Islet precursor cell (in vitro differentiated cells): ENCODE measurements at places on chromosomes 2 and 18.
A peak's percentile ranks its signal among the peaks of the same experiment; 100 is the strongest.

DNA sequence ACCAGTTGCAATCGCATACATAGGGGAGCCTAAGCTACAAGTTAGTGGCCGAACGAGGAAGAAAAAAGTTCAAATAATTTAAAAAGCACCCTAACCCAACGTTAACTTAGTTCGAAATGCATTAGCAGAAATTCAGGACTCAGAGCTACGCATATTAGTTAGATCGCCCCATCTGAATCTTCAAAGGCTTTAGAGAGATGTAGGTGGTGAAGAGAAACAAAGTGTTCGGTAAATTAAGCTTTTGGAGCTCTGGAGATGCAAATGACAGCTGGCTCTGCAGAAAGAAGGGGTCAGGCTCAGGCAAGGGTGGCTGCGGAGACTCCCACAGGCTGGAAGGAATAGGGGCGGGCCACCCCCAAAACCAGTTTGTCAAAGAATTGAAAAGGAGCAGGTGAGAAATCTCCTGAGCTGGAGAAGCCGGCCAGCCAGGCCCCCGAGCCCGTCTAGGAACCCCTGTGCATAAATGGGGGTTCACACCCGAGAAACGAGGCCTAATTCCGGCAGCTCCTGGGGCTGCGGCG, 621 bp downstream of the TXNL1 start:
- peak; percentile 52 for DNase-seq

DNA sequence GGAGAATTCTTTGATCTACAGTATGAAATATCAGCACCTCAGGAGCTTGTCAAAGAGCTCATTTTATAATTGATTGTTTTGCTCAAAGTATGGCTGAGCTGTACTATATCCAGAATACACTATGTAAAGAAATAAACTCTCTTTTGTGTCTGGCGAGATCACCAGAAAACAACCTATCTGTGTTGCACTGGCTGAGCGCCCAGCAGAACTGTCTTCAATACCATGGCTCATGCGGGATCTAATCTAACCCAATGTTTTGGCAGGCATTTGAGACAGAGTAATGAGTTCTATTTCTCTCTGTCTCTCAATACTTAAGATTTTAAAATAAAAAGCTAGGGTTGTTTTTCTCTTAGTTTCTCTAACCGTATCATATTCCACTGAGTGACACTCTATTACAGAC, 192.4 kb downstream of the L3MBTL4 start:
- DNase-seq = no peak

DNA sequence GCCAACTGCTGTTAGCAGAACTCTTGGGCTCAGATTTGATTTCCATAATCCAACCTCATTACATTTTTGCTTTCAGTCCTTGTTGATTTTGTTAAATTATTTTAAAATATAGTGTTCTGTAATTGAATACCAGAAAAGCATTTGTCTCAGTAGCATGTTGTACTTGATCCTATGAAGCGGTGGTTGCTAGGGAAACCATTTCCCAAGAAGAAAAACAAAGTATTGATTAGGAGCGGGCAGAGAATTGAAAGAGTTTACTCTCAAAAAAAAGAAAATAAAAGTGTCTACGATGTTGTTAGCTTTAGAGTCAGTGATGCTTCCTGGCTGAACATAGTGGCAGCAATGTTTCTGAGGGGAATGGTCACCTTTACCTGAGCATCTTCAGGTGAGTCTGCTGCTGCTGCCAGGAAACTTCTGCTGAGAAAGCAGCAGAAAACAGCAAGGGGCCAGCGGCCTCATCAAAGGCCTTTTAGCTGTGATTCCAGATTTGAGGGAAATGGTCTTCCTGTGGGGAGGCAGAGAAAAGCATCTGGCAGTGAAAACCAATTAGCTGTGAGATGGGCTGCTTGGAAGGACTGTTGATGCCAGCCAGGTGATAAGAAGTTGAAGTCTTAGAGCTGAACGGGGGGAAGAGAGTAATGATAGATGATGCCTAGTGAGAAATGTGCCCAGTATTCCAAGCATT, 37.1 kb downstream of the CRIM1 start:
- DNase-seq = peak; percentile 92

DNA sequence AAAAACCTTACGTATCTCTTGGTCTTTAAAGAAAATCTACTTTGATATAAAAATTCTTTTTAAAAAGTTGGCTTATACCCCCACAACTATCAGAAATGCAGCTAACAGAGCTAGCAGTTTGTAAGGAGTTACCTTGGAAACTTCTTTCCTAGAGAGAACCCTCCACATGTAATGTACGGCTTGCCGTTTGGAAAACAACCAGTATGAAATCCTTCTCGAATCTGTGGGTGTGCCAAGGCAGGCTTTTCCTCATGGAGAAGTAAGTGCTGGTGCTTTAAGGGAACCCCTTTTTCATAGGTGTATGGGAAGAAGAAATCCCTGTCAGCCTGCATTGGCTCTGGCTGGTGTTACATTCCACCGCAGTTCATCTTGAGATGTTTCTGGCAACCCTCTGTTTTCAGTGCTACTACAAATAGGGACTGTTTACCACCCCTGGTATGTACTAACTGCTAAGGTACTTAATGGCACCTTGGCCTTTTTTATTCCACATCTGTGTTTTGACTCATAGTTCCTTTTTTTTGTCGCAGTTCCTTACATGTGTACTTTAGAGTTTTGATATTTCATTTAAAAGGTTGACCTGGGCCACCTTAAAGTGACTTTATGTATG, 248.4 kb downstream of the FHOD3 start:
- DNase-seq = no peak

- DNase-seq = no peak
Measured at GRCh38 chr2:107745100-107745499, 81.6 kb upstream of the RGPD4 start.

DNA sequence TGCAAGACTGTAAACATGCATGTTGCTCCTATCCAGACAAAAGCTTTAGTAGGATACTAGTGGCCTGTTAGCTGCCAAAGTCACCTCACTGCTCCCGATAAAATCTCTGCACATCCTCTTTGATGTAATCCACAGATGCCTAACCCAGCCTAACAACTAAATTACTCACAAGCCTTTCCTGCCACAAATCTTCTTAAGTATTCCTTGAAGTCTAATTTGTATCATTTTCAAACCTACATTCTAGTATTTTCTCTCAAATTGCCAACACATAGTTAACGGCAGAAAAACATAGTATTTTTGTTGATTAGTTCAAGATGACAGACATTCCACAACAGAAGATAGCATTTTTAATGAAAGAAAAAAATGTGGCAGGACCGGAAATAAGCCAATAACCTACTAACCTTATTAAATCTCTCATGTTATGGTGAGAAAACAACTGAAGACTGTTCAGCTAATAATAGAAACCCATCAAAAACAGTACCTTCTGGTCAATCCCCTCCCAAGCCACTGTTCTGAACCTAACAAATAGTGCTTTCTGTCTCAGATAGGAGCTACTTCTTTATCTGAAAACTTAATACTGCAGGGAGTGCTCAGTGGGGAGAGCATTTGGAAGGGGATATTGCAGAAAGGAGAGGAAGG, at the start of gene MPP4:
Gene MPP4, minus strand, starts transcription at position 57 of the 639 bp plus-strand sequence. CDS start 4,690 bp downstream, outside the sequence.
- DNase-seq = peak; percentile 81

- peak; percentile 69 for DNase-seq
Measured at GRCh38 chr2:54724560-54725342, 1.3 kb downstream of the EML6 start.

DNA sequence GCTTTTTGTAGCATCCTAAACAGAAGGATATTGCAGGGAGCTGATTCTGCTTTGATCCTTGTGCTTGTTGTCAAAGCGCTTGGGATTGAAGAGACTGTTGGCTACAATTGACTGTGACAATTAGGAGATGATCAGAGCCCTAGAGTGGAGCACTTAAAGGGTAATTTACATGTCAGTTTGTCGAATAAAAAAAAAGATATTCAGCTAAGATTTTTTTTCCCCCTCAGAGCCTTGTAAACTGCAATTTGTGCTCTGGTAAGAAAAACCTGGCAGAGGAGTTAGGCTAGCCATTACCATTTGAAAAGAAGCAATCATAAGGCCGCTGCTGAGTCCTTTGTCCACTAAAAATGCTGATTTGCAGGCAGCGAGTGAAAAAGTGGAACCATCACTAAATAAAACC, 47.8 kb upstream of the ZEB2 start:
- DNase-seq = no peak

DNA sequence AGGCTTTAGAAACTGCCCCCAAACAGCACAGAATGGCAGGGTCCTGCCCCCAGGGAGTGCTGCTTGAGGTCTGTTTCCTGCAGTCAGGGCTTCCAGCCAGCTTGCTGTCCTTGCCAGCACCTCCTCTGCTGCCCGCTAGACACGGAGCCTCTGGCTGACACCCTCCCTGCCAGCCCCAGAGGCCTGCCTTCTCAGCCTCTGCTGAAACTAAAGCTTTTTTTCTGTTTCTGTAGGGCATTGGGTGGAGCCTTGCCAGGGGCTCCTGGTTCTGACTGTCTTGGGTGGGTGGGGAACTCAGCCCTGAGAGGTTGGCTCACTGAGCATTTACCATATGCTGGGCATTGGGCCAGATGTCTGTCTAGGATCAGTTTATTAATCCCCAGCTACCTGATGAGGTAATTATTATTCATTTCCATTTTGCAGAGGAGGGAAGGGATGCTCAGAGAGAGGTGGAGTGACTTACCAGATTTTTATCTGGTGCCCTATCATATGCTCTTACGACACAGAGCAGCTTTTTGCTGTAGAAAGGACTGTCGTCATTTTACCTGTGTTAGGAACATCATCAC, 35.4 kb downstream of the INPP4A start:
- peak; percentile 70 for DNase-seq

- DNase-seq = no peak
Measured at GRCh38 chr2:53188851-53189510, 578.6 kb upstream of the CHAC2 start.

DNA sequence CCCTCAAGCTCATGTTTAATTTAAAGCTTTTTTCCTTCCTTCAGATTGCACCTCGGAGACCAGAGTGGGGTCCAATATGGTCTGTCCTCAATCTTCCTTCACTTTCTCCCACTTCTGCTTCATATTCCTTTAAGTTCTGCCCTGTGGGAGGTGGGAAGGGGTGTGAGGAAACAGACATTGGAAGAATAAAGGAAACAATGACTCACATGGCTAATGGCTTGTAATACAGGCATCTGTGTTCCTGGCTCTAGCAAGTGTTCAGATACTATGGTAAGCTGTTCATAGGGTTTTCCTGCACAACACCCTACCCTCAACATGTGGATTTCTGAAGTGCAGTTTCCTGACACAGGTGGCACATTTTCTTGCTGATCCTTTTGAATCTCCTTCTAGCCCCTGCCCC, 209.5 kb downstream of the PIK3C3 start:
- no peak for DNase-seq

GRCh38 chr18:11368020-11368419, 218.7 kb upstream of the PIEZO2 start:
- no peak for DNase-seq

GRCh38 chr2:169081551-169081950, 12.2 kb downstream of the DHRS9 start:
- DNase-seq = no peak

DNA sequence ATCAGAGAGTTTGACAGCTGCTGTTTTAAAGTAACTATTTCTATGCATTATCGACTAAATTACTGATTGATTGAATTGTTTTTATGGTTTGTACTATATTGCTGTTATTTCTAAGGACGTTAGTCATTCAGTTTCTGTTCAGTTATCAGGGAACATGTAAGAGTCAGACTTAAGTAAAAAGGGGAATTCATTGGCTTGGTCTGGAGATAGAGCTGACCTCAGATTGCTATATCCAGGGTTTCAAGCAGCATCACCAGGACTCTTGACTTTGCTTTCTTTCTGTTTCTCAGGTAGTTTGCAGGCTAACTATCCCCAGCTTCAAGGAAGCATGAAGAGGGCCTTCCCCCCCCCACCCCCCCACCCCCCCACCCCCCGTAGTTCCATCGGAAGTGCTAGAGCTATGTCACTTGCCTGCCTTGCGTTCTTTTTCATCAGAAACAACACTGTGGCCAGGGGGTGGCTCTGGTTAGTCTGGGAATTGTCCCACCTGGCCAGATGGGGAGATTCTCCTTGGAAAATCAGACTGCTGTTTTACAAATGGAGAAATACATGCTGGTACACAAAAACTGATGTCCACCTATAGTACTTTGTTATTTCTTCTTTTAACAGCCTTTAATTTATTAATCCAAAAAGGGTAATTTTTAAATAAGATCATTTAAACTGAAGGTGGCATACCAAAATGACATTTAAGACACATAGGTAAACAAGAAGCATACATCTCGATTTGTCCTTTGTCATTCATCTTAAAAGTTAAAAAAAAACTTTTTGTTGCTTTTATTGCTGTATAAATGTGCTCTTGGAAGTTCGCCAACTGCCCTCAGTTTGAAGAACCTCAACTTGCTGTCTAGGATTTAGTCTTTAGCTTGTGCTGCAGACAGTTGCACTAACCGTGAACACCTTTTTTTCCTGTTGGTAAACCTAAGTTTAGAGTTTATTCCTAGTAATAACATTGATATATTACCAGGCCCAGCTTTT, 9.4 kb downstream of the SMAD4 start:
- DNase-seq = no peak

DNA sequence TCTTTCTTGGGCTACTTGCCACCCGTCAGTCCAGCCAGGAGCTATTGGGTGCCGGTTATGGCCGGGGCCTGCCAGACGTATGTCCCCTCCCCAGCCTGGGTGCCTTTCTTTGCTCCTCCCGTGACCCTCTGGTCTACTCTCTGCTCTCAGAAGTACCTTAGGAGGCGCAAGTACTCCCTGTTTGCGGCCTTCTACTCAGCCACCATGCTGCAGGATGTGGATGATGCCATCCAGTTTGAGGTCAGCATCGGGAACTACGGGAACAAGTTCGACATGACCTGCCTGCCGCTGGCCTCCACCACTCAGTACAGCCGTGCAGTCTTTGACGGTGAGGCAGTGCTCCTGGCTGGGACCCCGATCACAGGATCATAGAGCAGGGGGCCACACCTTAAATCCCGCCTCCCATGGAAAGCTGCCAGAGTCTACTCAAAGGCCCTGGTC, 99.5 kb downstream of the DYSF start:
- DNase-seq = no peak

- DNase-seq = no peak
Measured at GRCh38 chr18:42094875-42095274, 139.8 kb downstream of the PIK3C3 start.
